ENCODE measurements at places on chromosomes 3 and 15.
A peak's percentile ranks its signal among the peaks of the same experiment; 100 is the strongest.

DNA sequence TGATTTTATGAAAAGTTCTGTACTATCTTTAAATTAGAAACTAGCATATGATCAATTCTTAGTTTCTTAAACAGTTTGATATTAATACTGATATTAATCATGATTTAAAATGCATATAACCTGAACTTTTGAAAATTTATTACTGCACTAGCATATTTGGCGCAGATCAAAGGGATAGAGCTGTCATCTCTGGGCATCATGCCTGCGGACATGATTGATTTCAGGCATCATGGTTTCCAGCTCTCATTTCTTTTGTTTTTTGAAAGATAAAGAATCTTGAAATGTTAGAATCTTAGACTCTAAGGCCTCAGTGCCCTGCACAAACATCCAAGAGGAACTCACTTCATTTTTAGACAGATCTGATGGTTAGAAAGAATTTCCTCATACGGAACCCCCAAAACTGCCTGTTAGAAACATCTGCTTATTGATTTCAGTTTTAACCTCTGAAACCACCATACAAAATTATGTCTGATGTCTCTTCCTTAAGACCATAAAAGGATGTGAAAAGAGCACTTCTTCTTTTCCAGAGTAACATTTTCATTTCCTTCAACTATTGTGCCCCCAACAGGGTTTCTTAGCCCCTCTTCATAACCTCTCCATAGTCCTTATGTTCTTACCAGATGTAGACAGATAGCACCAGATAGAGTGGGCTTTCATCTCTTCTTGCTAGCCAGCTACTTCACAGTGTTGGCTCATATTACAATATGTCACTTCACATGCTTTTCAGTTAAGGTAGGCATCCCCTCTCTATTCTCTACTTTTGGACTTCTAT is 110.8 kb downstream of the BBX start:
- peak; percentile 74 for DNase-seq

DNA sequence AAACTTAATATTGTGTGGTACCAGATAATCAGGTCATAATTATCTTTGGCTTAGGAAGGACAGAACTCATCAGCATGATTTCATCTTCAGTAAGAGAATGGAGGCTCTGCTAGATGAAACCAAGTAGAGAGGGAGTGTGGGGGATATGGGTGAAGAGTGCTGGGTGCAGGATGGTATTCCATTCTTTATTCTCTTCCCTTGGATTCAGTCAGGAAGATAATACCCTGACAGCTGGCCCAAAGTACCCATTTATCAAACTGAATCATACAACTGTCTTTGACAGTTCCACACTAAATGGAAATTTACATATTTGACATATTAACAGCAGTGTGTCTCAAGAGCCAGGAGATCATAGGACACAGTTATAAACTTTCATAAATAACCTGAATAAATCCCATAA is 44.7 kb downstream of the GOLIM4 start:
- DNase-seq: no peak

DNA sequence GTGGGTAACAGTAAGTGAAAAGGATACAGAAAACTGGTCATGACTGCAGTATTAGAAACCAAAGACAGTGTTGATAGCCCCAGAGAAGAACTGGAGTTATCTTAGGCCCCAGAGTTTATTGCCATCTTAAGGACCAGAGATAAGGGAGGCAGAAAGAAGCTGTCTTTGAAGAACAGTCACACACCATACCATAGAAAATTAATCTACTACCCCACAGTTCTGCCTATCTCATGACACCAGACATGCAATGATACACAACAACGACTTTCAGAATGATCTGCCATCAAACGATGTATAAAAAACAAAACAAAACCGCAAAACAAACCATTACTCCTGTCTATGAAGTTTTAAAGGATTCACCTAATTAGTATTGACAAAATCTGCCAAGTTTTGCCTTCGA is 9.6 kb downstream of the CPOX start:
- DNase-seq: no peak

- DNase-seq: no peak
These were observed at the start of gene MRAS for GRCh38 chr3:138347960-138348753. MRAS (plus strand) TSS chr3:138348579; CDS start chr3:138372884, 24,305 bp downstream.

DNA sequence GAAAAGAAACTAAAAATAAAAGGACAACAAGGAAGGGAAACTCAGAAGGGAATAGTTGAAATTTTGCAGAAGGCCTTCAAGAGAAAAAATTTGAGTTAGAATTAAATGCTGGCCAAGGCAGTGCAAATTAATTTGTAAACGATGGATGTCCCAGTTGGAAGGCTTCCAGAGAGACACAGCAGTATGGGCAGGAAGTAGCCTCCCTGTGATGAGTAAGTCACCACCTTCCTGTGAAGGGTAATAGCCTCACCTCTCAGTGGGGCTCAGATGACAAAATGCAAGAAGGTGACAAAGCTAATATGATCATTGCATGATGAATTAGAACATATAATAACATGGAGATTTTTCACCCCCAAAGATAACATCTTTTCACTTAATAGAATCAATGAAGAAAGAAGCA is 27.3 kb upstream of the TMCO5A start:
- DNase-seq: no peak

DNA sequence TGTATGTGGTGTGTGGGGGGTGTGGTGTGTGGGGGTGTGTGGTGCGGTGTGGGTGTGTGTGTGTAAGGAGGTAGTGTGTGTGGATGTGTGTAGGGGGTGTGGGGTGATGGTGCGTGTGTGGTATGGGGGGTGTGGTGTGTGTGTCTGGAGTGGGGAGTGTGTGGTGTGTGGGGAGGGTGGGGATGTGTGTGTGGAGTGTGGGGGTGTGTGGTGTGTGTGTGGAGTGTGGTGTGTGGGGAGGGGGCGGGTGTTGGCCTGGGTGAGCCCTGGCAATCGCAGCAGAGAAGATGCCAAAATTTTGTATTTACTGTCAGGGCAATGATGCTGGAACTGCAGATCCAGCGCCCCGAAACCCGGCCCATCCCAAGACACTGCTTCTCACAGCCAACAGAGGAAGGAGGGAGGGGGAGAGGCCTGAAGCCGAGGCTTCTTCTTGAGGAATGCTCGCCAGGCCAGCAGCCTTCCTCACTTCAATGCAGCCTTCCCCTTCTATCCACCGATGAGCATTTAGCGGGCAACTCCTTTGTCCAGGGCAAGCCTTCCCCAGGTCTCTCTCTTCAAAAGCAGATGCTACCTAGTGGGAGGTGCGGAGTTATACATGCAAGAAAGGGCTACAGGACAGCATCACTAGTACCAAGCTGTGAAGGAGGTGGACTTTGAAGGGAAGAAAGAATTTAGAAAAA is 11.9 kb upstream of the SRP14 start:
- no peak for DNase-seq

DNA sequence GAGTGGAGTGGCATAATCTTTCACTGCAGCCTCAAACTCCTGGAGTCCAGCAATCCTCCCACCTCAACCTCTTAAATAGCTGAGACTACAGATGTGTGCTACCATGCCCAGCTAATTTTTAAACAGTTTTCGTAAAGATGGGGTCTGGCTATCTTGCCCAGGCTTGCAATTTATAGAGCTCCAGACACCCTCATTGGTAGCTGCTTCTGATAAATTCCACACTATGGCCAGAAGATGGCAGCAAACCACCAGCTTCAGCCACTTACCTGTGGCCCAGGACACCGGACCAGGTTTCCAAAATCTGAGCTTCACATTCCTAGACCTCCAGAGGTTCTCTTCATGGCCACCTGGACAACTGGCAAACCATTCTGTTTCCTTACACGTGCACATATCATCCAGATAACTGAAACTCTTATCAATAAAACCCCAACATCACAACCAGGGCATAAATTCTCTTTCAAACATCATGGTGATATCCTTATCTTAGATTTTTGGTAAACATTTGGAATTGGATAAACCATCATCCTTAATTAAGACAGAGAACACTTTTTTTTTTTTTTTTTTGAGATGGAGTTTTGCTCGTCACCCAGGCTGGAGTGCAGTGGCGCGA is 28.9 kb downstream of the FBXW12 start:
- DNase-seq: peak; percentile 49

DNA sequence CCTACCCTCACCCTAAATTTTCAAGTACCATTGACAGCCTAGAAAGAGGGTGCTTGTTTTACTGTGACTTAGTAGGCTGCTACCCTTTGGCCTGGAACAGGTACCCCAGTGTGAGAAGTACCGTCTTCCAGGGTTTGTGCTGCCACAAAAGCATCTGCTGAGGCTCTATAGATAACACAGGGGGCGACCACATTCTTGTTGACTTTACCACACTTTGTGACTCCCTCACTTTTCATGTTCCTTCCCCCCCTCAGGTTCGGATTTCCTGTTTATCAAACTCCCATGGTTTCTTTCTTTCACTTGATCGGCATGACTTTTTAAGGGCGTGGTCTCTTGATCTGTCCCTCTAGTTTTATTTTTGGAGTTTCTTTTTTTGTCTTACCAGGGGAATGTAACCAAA is 23.5 kb downstream of the EXOG start:
- DNase-seq: peak; percentile 96

DNA sequence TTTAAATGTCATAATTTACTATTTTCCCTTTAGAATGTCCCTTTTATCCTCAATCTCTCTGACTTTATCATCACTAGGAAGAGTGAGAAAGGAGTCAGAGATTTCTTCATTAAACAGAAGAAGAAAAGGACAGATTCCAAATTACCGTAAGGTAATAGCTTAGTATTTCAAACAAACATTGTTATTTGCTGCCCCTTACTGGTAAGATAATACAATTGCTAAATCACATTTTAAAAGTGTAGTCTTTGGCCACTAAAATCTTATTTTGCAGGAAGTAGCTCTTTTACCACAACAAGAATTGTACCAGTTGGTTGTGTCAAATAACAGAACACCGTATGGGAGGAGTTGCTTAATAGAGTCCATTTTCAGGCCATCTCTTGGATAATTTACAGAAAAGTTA is 53.7 kb downstream of the CGGBP1 start:
- peak; percentile 39 for DNase-seq

DNA sequence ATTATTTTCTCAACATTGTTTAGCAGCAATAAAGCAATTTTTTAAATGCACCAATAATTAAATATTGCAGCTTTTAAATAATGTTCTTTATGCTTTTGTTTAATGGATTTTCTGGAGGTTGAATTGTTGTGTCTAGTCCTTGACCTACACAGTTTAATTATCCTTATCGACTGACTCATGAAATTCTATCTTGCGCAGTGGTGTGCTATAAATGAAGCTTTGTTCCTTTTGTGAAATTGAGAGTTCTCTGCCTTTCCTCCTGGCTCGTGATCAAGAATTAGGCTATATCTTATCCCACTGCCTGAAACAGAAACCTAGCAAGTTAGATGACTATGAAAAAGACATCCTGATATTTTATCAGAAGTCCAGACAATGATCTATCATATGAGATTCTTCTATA is 37.0 kb upstream of the PIK3R4 start:
- DNase-seq: no peak

GRCh38 chr3:40086890-40087883 is 222.3 kb upstream of the EIF1B start:
- DNase-seq: no peak

DNA sequence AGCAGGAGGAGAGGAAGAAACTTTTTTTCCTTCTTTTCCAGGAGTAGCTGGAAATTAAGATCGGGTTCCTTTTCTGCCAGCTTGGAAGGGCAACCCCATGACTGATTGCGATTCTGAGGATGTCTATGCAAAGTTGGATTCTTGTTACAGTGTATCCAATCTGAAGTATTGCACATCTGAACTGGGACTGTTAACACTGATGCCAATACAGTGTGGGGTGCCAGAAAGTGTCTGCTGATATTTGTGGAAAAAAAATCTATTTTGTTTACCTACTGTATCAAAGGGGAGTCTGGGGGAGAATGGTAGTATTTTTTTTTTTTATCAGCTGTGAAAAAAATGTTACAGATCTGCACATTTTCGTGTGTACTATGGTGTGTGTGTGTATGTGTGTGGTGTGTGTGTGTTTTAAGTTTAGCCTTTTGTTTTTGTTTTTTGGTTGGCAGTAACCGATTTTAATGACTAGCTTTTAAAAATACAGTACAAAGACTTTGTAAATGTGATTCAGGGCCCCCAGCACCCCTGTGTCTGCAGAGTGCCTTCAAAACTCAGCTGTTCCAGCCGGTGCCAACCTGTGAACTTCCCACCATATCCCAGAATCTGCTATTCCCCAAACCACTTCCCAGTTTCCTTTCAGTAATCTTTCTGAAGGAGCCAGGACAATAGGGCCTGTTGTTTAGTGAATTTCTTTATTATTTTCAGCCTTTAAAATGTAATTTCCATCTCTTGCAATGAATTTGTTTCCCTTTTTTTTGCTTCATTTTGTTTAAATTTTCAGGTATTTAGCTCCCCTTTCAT is 1.9 kb downstream of the RAP2B start:
- DNase-seq: no peak

DNA sequence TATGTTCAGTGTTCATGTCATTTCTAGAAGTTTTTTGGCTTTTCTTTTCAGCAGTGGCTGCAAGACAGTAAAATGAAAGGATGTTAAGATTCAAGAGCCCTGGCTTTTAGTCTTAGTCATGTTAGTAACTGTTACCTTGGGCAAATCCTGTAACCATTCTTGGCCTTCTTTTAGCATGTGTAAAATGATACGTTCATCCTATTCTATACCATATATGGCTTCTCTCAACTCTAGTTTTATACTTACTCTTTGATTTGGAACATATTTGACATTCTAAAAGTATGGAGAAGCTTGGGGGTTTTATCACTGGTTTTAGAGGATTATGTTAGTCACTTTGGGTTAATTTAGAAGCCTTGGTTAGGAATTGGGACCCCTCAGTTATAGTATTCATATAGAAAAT is 20.1 kb downstream of the GTF2E1 start:
- no peak for DNase-seq

GRCh38 chr3:38554127-38554827 is 58.1 kb downstream of the EXOG start:
- no peak for DNase-seq

- DNase-seq: no peak
These were observed 27.3 kb downstream of the KLF13 start for GRCh38 chr15:31353931-31354330.

- DNase-seq: peak; percentile 22
These were observed 405.9 kb downstream of the ROBO1 start for GRCh38 chr3:79361748-79362378.

Measured in Jurkat, Clone E6-1 (cell line).